ENCODE measurements at places on chromosomes 1 and 21.

DNA sequence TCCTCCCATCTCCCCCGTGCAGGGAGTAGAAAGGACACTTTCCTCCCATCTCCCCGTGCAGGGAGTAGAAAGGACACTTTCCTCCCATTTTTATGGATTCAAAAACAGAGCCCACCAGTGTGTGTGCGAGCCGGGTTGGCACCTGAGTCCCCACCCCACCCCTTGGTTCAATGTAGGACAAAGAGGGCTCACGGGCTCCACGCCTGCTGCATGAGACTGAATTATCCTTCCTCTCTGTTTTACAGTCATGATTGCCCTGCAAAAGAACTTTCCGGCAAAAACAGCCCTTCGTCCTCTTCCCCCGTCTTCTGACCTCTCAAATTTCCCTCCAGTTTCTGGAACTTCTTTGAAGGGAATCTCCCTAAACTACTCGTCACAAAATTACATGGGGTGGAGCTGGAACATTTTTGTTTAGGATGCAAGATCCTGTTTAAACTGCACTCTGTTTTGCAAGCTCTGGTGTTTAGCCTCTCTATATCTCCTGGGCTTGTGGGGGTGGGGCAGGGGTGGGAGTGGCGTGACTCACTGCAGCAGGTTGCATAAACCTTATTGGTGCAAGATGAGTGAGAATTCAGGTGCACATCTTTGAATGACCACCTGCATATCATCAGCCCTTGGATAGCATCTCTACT, 99.8 kb downstream of the PSMG1 start:
- no peak for DNase-seq

DNA sequence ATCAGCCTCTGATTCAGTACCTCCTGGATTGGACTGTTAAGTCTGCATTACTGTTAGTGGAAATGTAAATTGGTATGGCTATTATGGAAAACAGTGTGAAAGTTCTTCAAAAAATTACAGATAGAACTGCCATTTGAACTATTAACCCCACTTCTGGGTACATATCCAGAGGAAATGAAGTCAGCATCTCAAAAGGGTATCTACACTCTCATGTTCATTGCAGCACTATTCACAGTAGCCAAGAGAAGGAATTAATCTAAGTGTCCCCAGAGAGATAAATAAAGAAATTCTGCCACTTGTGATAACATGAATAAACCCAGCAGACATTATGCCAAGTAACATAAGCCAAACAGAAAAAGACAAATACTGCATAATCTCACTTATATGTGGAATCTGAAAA, 676.0 kb downstream of the PLA2G4A start:
- no peak for DNase-seq

DNA sequence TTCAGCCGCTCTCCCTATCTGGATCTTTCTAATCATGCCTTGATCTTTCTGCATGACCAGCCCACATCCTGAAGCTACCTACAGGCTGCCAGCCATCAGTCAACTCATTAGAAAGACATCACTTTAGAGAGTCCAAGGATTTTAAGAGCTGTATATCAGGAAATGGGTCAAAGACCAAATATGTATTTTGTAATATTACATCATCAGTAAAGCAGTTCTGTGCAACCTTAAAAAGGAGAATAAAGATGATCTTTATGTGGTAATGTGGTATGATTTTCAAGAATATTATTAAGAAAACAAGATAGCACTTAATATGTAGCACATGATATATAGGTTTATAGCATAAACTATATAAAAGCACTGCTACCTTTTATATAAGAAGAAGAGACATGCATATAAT, 47.6 kb downstream of the SLC30A7 start:
- no peak for DNase-seq

- DNase-seq = no peak
These were observed 2.6 kb downstream of the TNNI3K start for GRCh38 chr1:74237787-74238186.

- no peak for DNase-seq
These were observed 145.6 kb downstream of the GDAP2 start for GRCh38 chr1:117783606-117784396.

- DNase-seq = no peak
These were observed 22.8 kb upstream of the CSF1 start for GRCh38 chr1:109887884-109888283.

- peak; percentile 43 for DNase-seq
These were observed 143.6 kb upstream of the RAB4A start for GRCh38 chr1:229127301-229127700.

GRCh38 chr1:156097499-156098178, 15.4 kb upstream of the MEX3A start:
- no peak for DNase-seq

DNA sequence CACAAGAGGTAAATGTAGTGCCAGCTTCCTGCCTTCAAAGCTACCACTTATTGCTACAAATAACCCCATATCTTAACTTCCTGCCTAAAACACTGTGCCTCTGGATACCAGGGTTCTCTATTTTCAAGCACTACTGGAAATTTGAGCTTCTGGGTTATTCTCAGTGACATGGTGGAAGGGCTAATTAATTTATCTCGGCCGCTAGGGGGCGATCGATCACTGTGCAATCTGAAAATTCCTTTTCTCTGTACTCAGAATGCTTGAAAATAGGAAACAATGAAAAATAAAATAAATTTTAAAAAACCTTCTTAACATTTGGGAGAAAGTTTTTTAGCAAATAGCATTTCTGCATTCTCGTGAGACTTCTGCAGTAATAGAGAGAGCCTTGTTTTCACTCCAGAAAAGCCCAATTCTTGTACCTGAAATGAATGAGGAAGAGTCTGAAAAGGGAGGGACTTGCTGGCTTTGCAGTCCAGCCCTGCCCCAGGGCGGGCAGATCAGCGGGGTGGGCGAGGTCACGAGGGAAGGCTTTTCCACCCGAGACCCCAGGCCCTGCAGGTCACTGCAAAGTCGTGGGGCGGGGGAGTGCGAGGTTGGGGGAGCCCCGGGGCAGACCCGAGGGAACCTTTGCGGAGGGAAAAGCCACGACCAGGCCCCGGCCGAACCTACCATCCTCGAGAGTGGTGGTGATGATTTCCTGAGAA, 276.7 kb downstream of the PCP4 start:
- DNase-seq = peak; percentile 26

- DNase-seq = peak; percentile 76
These were observed 25.3 kb upstream of the SDC3 start for GRCh38 chr1:30933874-30934252.

DNA sequence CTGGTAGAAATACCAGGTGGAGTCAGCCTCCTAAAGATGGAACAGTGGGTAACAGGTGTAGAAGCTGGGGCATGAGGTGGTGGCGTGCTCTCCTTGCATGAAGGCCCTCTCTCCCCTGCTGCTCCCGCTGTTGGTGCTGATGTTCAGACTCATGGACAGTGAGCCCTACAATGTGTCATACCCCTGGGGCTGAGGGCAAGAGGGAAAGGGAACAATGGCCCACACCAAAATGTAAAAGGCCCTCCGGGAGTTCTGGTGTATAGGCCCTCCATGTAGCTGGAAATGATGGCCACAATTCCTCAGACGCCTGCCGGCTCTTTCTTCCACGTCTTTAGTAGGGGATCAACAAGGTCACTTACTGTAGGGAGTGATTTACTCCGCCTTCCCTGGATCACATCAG, 194.9 kb downstream of the DYRK1A start:
- no peak for DNase-seq

DNA sequence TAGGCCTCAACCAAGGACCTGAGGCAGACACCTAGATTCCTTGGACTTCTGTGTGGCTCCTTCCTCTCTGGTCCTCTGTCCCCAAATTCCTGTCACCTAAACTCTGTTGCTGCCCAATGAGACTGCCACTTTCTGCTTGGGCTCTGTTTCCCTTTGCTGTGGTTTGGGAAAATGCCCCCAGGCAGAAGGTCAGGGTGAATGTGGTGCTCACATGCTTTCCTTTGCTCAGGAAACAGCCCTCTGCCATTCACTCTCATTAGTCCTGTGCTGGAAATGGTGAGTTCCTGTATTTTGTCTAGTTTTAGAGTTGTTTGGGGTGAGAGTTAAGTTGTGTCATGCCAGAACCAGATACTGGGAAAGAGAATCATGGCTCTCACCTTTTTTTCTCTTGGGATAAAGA, 22.7 kb upstream of the SHE start:
- DNase-seq = no peak

DNA sequence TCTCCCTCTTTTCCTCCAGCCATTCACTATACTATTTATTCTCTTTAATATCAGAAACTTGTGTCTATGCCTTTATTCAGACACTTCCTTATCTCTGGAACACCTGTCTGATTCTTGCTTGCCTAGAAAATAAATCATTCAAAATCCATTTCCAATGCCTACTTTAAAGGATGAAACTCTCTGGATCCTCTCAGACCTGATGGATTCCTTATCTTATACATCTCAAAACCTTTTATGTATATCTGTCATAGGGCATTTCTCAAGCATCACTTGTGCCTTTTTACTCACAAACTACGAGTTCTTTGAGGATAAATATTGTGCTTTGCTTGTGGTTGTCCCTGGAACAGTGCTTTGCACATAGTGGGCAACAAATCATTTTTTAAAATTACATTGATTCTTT, 3.8 kb upstream of the ATP6V1G3 start:
- no peak for DNase-seq

- no peak for DNase-seq
These were observed 682.4 kb downstream of the ADGRL2 start for GRCh38 chr1:82483146-82483545.

- peak; percentile 85 for DNase-seq
These were observed 52.0 kb upstream of the TACSTD2 start for GRCh38 chr1:58629031-58629462.

DNA sequence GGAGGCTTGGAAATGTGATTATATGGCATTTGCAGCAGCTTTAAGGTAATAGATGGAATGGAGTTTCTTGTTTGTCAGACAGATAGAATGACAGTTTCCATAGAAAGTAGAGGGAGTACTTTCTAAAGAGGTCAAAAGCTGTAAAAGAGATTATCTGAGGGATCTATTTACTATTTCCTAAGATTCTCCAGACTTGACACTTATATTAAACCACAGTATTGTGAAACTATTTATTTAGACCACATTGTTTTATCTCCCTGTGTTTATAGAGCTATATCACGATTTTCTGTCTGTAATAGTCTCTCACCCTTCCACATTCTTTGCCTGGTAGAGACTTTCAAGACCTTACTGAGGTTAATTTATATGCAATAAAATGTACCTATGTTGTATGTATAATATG, 66.7 kb downstream of the MAN1A2 start:
- DNase-seq = no peak

- no peak for DNase-seq
These were observed 115.4 kb downstream of the CRYAA start for GRCh38 chr21:43284238-43284637.

GRCh38 chr1:232557502-232558191, 72.3 kb downstream of the SIPA1L2 start:
- DNase-seq = no peak

DNA sequence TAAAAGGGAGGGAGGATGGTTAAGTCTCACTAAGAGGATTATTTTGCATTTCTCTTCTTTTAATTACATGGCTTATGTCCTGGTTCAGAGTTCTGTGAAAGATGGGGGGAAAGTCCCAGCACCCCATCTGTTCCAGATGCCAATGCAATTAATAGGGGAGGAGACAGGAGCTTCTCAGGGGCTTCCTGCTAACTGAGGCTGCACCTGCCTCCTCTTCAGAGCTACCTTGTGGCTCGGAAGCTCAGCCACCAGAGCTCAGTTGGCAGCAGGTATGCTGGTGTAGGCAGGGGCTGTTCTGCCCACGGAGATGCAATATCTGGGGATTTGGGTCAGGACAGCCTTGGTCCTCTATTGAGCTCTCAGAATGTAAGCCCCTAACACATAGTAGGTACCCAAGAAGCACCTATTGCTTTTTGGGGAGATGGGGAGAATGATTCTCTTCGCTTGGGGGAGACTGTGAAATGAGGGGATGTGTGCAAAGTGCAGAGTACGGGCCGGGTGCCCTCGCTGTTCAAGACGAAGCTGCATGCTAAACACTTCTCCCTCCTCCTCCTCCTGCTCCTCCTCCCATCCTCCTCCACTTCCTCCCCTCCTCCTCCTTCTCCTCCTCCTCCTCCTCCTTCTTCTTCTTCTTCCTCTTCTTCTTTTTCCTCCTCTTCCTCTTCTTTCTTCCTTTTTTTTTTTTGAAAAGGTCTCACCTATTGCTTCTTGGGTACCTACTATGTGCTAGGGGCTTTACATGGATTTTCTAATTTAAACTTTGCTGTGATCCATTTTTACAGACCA, 279.0 kb downstream of the PTPRU start:
- DNase-seq = no peak

GRCh38 chr1:9435854-9436640, 103.2 kb upstream of the SLC25A33 start:
- DNase-seq = no peak

GRCh38 chr1:193588311-193589082, 402.1 kb upstream of the B3GALT2 start:
- DNase-seq = peak; percentile 12

- peak; percentile 88 for DNase-seq
These were observed 18.5 kb upstream of the GBP3 start for GRCh38 chr1:89041119-89041641.

GRCh38 chr1:54967372-54967771, 13.1 kb upstream of the TMEM61 start:
- no peak for DNase-seq

GRCh38 chr1:226736908-226737818, 1.9 kb downstream of the ITPKB start:
- DNase-seq = peak; percentile 51

- DNase-seq = peak; percentile 67
These were observed 47.1 kb downstream of the LEPR start for GRCh38 chr1:65467536-65467935.
